ENCODE measurements at places on chromosomes 7 and 10.

- DNase-seq: no peak
Observed at GRCh38 chr10:63219749-63220148, 86.6 kb downstream of the NRBF2 start.

- DNase-seq: no peak
Observed at GRCh38 chr10:19668116-19668515, 148.1 kb upstream of the PLXDC2 start.

GRCh38 chr7:26441002-26441521, 149.4 kb downstream of the SNX10 start:
- DNase-seq: no peak

- DNase-seq: no peak
Observed at GRCh38 chr10:75762431-75762802, 331.0 kb downstream of the LRMDA start.

DNA sequence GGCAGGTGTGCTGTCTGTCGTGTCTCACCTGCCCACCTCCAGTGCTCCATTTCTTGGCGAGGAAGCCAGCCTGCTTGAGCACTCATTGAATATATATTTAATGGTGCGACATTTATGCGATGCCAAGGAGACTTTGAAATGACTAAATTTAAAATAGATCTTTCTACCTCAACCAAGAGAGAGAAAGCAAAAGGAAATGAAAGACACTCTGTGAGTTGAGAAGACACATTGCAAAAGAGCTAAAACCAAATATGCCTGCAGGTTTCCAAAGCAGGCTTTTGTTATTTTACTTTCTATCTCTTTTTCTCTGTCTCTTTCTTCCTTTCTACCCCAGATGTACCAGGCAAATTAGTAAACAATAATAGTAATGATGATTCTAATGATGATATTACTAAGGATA, 53.6 kb upstream of the AOAH start:
- DNase-seq: no peak

- DNase-seq: no peak
Observed at GRCh38 chr10:121112579-121113384, 261.6 kb downstream of the WDR11 start.

DNA sequence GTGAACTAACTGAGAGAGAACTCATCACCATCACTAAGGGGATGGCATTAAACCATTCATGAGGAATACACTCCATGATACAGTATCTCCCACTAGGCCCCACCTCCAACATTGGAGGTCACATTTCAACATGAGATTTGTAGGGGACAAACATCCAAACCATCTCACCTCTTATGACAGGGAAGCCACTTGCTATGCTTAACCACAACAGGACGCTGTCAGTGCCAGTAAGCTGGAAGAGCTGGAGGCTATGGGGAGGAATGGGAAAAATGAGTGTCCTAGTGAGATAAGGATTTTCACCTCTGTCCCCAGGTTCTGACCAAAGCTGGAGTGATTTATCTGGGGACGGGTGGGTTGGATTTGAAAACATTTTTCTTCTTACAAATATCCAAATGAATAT, 17.6 kb downstream of the PLCE1 start:
- DNase-seq: no peak

GRCh38 chr10:112700215-112700671, 249.8 kb upstream of the TCF7L2 start:
- DNase-seq: no peak

DNA sequence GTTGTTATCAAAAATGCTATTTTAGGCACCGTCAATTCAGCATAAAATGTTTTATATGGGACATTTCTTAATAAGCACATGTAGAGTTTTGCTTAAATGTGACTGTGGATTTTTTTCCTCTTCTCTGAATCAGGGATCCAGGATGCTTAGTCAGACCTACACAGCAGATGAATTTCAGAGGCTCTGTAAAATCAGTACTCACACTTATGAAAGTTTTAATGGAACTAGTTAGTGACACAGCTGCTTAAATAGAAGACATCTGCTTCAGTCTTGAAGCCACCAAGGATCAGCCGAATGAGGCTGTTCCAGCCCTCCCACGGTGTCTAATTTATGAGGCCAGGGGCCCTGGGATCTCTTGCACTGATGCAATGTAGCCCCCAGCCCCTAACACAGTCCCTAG, 136.0 kb downstream of the MYOF start:
- no peak for DNase-seq

- DNase-seq: no peak
Observed at GRCh38 chr7:126940723-126941307, 311.9 kb downstream of the GRM8 start.

Data from GM19239 (cell line).